ENCODE measurements at places on chromosomes 12 and 14. TPM values are rescaled to one million over a fixed set of nuclear protein-coding genes. Genes with fewer than 3 reads are reported as not detected.

SRRM4 gene
- not detected for total RNA-seq

GRCh38 chr12:113777751-113778150, 188.4 kb downstream of the RBM19 start:
- no peak for DNase-seq

DNA sequence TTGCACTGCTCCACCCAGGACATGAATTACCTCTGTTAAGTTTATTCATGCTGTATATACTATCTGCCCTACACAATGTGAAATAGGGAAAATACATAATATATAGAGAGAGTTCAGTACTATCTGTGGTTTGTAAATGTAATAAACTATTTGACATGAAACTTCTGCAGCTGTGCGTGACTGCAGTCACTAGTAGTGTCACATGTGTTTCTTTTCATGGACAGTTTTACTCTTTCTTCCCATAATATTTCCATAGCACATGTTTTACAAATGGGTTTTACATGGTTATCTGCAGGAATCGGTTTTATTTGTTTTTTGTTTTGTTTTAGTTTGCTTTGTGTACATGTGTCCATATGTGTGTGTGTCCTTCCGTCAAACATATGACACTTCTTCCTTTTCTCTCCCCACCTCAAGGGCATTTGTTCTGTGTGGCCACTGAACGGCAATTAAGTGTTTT, 1644.1 kb upstream of the FLRT2 start:
- DNase-seq = no peak

FOXN4 gene
- not detected for total RNA-seq

DNA sequence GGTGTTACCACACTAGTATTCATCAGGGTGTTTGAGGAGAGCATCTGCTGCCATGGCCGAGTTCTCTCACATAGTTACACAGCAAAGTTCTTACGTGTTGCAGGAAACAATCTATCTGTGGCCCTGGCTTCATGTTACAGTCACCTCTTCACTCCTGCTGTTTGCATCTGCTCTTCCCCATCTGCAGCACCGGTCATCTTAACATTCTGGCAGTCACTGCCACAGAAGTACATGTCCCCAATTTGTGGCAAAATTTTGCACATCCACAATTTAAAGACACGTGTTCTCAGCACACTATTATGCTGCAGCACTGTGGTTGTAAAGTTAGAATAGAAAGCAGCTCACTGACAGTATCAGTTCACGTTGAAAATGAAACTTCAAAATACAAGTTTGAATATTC, 23.2 kb downstream of the MAPK1IP1L start:
- DNase-seq = no peak

GRCh38 chr14:28773176-28773575, 6.6 kb downstream of the FOXG1 start:
- no peak for DNase-seq

DNA sequence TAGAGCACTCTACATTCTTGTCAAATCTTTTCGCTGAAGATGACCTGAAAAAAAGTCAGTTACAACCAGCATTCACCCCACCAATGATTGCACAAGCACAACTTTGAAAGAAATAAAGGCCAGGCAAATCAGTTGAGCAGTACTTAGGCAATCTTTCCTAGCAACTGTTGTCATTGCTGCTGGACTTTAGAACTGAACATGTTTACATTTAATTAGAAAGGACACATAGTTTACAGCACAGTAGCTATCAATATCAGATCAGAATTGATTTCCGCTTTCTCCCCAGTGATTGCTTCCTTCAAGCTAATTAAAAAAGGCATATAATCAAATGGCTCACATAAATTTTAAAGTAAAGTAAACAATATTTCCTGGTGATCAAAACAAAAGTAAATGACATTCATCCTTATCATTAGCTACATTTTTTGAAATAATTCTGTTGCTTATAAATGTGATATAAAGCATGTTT, 128.4 kb downstream of the FOXA1 start:
- DNase-seq = no peak

GRCh38 chr12:46364777-46365580, 7.6 kb downstream of the SLC38A2 start:
- no peak for DNase-seq

- no peak for DNase-seq
Observed at GRCh38 chr14:55562135-55562534, 17.9 kb upstream of the KTN1 start.

- DNase-seq = no peak
Observed at GRCh38 chr12:118029166-118029565, 12.7 kb downstream of the RFC5 start.

- DNase-seq = no peak
Observed at GRCh38 chr12:45966486-45966885, 23.9 kb downstream of the SCAF11 start.

Measured in activated naive CD8-positive, alpha-beta T cell treated with anti-CD3 and anti-CD28 coated beads, Interleukin-2, amount 10 ng/mL, durations not matched to agents 7 days and 5 days (primary cell).